ENCODE measurements at places on chromosomes 12 and 14.
A peak's percentile ranks its signal among the peaks of the same experiment; 100 is the strongest.

DNA sequence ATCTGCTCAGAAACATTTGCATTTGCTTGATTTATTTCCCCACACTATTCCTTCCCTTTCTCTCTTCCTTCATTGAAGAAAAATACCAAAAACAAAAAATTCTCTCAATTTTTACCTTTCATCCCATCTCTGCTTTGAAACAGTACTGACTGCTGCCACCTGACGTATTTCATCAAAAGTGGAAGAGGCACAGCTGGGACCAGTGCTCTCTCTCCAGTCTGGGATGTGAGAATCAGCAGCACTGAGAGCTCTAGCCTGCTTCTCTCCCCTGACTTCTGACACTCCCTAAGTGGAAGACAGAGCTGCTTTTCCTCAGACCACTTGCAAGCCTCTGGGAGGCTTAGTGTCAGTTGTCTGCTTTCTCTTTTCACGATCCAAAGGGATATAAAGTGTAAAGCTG lies 36.9 kb downstream of the TTLL5 start:
- DNase-seq: no peak

GRCh38 chr14:90424686-90425372 lies 28.0 kb downstream of the CALM1 start:
- no peak for DNase-seq

DNA sequence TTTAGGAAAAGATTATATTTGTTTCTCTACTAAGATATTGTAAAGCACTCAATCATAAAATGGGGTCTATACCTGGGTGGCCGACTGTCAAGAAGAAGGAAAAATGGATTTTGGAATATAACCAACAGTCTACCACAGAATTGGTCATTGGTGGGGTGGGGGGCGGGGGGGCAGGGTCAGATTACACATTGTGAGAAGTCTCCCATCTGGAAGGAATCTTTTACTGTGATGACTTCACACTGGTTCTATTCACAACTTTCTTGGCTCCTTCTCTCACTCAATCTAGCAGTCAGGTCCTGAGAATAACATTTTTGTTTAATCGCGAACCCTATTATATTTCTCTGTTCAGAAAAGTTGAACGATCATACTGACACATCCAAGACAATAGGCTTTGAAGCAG lies 8.7 kb upstream of the CLEC4E start:
- no peak for DNase-seq

DNA sequence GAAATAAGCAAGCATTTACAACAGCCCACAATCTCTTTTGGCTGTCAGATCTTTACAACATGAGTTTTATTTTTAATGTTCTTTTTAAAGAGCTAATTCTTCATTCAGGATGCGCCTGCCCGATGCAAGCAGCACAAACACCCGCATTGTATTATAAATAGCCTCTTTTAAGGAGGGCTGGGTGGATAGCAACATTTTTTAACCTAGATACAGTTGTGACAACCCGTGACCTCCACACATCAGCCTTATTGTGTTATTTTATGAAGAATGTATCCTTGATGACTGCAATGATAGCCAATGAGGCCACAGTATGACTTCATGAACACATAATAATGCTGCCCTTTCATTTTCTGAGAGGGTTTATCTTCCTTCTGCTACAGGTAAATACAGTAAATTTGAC lies 173.7 kb downstream of the FOXN3 start:
- DNase-seq: no peak

DNA sequence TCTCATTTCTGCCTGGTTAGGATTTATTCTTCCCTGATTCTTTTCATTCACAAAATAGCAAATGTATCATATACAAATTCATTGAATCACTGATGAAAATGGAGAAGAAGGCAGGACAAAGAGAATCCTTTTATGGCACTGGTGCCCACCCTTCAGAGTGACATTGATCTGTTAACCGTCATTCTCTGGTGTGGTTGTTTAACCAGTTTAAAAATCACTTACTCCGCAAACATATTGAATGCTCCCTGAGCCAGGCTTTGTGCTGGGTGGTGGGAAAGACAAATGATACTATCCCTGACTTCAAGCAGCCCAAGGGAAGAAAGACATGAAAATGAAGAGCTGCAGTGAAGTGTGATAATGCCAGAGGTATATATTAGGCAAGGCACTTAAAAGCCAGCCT lies 187.5 kb upstream of the SLC38A2 start:
- no peak for DNase-seq

- DNase-seq: peak; percentile 35
These were observed at the start of gene LIN7A for GRCh38 chr12:80937391-80938238. Gene LIN7A, minus strand, starts transcription at chr12:80937934. Its CDS starts 212 bp downstream, at chr12:80937722.

GRCh38 chr12:53327435-53328042 lies 6.1 kb upstream of the AAAS start:
- no peak for DNase-seq

GRCh38 chr12:48022676-48023385 lies 18.6 kb upstream of the COL2A1 start:
- no peak for DNase-seq

DNA sequence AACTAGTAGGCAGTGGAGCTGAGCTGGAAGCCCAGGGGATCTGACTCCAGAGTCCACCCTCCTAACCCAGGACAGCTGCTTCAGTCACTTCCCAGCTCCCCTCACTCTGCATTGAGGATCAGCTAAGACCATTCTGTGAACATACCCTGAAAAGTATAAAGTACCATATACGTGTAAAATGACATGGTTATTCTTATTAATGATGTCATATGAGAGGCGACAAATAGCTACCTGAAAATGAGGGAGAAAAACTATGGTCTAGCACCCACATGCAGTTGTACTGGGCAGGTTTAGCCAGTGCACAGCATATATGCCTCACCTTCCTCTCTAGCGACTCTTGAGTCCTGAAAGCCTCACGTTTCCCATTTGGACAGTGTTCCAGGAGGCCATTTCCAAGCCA lies 461.9 kb downstream of the RAD51B start:
- DNase-seq: no peak

- no peak for DNase-seq
These were observed 14.3 kb downstream of the YBX3 start for GRCh38 chr12:10708862-10709261.

GRCh38 chr12:17593715-17594406 lies 496.1 kb downstream of the RERGL start:
- no peak for DNase-seq

DNA sequence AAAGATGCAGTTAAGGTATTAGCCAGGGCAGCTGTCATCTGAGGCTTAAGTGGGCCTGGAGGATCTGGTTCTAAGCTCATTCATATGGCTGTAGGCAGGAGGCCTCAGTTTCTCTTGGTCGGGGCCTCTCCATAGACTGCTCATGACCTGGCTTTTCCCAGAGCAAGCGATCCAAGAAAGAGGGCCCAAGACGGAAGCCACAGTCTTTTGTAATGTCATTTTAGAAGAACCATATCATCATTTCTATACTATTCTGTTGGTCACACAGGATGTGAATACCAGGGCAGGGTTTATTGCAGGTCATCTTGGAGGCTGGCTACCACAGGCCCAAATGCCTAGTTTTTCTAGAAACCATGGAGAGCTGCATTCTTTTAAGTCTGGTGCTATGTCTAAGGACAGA lies 47.7 kb downstream of the GNG2 start:
- DNase-seq: no peak
